ENCODE measurements at places on chromosomes 6 and 20.
A peak's percentile ranks its signal among the peaks of the same experiment; 100 is the strongest.

DNA sequence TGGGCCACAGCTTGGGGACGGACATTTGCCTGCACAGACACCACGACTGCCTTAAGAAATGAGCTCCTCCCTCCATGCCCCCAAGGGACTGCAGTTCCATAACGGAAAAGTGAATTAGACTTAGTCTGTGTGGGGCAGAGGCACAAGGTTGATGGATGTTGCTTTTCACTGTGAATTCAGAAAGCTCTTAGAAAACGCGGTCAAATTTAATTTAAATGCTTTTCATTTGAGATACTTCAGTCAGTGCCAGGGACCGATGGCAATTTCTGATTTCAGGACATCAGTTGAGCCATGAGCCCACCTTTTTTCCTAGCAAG lies 356.4 kb downstream of the KIF16B start:
- no peak for DNase-seq

DNA sequence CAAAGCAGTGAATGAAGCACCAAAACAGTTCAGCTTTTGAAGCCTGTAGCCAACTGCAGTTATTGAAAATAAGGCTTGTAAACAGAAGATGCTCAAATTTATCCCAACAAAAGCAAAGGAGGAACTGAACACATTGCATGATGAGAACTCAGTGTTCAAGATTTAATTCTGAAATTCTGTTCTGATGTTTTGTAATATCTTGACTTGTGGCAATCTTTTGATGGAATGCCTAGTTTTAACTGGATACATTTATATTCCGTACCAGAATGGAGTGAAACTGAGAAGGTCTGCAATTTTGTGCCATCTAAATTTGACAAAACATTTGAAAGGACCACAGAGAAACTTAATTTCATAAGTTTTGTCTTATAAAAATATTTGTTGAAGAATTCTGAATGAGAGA lies 17.5 kb downstream of the FYN start:
- no peak for DNase-seq

DNA sequence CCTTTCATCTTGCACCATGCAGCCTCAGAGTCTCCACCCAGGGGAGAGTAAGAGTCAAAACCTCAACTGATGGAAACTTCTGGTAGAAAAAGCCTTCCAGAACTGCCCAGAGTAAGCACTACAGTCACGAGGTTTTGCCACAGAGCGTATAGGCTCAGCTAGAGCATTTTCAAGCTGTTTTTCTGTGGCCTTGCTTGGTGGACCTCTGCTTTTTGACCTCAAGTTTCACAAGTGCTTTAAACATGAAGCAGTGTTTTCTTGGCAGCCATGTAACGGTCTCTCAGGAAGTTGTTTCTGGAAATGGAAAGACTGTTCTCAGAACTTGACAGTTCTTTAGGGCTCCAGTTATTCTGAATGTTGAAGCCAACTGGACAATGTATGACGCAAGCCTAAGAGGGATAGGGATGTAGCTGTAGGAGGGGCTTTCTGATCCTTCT lies 146.5 kb downstream of the ZDHHC14 start:
- DNase-seq, result no peak

GRCh38 chr6:84575264-84575663 lies 189.1 kb downstream of the TBX18 start:
- DNase-seq, result no peak

- DNase-seq, result no peak
Measured at GRCh38 chr6:3377536-3378397, 79.1 kb downstream of the SLC22A23 start.

- DNase-seq, result no peak
Measured at GRCh38 chr20:846894-847278, 13.4 kb downstream of the FAM110A start.

GRCh38 chr6:169589699-169590257 lies 112.1 kb downstream of the WDR27 start:
- DNase-seq, result no peak

- DNase-seq, result no peak
Measured at GRCh38 chr6:155660251-155660977, 204.8 kb upstream of the NOX3 start.

DNA sequence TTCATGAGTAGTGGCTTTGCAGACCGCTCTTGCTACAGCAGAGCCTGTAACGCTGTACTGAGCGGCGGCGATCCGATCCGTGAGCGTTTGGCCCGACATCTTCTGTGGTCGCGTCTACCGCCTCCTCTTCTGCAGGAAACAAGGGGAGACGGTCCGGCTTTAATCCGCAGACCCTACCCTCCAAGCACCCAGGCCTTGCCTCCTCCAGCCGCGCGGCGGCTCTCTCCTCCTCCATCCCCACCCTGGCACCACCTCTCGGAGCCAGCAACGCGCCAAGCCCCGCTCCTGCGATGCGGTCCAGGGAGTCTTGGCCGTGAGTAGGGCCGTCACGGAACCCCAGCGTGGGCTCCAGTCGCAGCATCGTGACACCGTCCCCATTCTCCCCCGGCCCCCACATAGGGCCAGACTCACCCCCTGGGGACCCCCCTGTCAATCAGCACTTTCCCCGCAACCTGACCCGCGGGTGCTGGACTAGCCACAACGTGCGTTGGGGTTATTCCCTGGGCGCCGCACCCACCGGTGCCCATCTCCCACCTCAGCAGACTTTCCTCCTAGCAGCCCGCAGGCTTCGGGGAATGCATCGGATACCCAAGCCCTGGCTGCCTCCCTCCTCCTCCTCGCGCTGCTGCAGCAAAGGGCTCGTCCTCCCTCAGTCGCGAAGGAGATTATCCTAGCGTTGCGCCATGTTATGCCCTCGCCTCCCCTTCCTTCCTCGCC lies 914 bp downstream of the SNAP91 start:
- peak; percentile 20 for DNase-seq

GRCh38 chr20:21136015-21136732 lies 10.3 kb downstream of the KIZ start:
- no peak for DNase-seq

DNA sequence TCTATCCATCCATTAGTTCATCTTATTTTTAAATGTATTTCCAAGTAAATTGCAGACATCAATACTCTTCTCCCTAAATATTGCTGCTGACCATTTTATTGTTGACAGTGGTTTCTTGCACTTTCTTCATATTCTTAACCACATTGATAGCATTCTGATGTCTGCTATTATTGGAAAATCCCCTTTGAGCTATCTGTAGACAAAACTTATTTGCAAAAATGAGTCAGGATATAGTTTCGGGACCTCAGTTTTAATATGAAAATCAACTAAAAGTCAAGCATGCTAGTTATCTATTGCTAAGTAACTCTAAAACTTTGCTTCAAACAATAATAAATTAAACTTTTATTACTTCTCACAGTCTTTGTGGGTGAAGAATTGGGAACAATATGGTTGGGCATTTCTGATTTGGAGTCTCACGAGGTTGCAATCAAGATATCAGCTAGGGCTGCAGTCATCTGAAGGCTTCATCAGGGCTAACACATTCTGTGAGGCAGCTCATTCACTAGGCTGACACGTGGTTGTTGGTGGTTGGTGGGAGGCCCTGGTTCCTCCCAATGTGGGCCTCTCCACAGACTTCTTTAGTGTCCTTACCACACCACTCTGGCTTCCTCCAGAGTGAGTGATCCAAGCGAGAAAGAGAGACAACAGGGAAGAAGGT lies 32.7 kb downstream of the CD109 start:
- no peak for DNase-seq

DNA sequence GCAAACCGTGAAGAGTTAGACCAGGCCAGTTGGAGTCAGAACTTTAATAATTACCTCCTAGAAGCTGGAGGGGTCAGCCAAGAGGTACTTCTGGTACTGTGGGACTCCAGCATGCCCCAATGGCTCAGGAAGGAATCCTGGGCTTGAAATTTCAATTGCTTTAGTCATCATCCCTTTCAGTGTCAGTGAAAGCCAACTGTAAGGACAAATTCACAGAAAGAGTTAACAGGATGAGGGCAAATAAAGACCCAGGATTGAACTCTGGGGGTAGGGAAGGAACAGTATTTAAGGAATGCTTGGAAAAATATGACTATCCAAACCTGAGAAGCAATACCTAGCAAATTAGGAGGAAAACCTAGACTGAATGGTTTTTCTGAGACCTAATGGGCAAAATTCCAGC lies 735.1 kb upstream of the MARCKS start:
- peak; percentile 57 for DNase-seq

DNA sequence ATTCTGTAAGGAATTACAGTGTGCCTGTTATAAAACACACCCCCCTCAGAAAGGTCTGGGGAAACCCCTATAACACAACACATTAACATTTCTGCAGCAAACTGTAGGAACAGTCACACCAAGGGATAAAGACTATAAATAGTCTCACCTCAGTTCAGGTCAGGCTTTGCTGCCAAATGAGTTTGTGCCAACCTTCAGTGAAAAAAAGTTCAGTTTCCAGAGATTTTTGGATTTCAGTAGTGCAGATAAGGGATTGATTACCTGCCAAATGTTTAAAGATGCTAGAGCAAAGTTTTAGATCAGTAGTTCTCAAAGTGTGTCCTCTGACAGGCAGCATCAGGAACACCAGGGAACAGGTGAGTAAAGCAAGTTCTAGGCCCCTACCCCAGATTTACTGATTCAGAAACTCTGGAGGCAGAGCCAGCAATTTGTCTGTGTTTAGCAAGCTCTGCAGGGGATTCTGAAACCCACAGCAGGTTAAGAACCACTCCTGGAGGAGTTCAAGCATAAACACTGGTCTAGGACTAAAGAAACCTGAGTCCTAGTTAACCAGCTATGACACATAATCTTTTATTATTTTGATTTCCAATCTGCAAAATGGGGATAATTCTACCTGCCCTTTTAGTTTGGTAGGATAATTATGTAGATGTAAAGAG lies 111.0 kb downstream of the RCAN2 start:
- DNase-seq, result no peak

DNA sequence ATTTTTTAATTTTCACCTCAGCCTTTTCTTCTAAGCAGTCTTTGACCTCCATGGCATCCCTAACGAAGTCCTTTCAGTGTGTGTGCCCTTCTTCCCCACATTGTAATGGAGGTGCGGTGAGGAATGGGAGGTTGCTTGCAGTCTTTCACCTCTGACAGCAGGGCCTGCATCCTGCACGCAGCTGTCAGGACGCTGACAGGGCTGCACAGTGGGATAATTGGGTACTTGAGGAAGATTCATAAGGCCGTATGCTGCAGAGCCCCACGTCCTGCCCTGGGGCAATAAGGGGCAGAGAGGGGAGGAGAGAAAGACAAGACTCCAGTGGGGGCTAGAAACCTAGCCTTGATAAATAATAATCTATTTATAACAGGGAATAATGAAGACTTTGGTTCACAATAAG lies 184.7 kb downstream of the SAMD5 start:
- no peak for DNase-seq

GRCh38 chr6:31568537-31568961 lies 3.5 kb upstream of the LTA start:
- no peak for DNase-seq

- DNase-seq, result no peak
Measured at GRCh38 chr20:47816487-47817451, 31.5 kb upstream of the SULF2 start.

- peak; percentile 23 for DNase-seq
Measured at GRCh38 chr6:20402092-20402341, 338 bp downstream of the E2F3 start.

DNA sequence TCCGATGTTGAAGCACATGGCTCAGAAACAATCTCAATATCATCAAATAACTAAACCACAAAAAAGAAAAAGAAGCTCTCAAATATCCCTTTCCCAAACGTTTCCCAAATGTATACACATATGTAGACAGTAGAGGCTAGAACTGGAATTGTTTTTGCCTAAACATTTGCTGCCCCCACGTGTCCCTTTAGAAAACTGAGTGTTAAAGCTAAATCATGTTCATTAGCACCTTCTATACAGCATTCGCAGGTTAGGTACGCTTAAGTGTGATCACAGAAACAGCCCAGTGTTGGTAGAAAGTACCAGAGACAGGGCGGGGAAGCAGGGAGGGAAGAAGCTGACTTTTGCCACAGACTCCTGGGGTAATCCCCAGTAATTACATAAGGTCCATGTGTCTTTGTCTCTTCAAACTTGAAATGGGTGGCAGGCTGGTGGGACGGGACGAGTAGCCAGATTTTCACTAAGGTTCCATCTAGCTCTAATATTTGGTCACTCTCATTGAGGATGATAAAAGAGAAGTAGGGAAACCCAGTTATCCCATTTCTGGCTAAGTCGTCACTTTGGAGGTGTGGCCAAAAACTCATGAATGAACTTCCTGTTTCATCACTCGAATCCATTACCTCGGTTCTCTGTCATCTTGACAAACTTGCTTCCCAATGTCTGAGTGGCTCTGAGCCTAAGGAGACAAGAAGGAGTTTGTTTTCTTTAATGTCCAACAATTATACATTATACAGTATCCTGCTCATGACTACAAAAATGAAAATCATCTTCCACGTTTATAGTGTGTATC lies 15.0 kb upstream of the TFAP2A start:
- DNase-seq, result peak; percentile 42

DNA sequence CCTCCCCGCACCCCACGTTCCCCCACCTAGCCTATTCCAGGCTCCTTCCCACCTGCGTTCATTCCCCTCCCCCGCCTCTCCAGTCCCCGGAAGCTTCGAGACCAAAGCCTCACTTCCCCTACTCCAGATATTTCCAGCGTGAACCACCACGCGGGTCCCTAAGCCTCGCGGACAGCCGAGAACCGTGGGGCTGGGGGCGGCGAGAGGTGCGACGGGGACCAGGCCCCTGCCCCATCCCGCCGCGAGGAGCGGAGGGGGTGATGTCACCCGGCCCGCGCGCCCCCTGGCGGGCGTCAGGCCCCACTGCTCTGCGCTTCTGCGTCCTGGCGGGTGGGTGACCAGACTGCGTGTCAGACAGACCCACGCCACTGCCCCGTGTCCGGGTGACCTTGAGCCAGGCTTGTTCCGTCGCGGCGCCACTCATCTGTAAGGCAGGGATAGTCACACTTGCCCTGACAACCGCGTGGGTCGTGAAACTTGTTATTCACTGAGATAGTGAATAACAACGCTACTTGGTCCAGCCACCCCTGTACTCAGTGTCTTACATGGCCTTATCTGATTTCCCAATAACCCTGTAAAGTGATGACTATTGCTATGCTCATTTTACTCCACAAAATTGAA lies 9.0 kb upstream of the HSP90AB1 start:
- DNase-seq, result peak; percentile 86

- no peak for DNase-seq
Measured at GRCh38 chr6:168134560-168135201, 55.7 kb upstream of the FRMD1 start.
